Activated CD4-positive, alpha-beta memory T cell treated with anti-CD3 and anti-CD28 coated beads, Interleukin-2, amount 10 ng/mL, durations not matched to agents 7 days and 5 days (primary cell): ENCODE measurements at places on chromosomes 1 and 21.

DNA sequence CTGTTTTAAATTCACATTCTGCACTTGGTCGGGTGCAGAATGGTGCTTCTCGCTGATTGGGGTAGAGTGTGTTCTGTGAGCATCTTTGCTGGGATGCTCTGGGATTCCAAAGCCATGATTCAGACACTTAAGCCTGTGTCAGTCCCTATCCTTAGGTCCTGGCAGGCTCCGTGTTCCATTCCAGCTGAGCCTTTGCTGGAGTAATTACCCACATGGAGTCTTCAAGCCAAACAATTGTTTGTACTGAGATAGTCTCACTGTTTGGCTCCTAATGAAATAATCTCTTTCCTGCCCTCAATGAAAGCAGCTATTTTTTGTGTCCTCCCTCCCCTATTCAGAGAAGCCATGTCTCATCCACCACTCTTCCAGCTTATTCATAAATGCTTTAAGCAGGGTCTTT, 18.7 kb downstream of the SMAP2 start:
- peaks cover 93% of the 10 kb centered on the region for H3K4me1 ChIP-seq
- no peak for DNase-seq
- peaks cover 64% of the 10 kb centered on the region for H3K36me3 ChIP-seq
- H3K27ac ChIP-seq = peak overlapping the region; percentile 55
- no peak overlapping the region for H3K4me3 ChIP-seq

DNA sequence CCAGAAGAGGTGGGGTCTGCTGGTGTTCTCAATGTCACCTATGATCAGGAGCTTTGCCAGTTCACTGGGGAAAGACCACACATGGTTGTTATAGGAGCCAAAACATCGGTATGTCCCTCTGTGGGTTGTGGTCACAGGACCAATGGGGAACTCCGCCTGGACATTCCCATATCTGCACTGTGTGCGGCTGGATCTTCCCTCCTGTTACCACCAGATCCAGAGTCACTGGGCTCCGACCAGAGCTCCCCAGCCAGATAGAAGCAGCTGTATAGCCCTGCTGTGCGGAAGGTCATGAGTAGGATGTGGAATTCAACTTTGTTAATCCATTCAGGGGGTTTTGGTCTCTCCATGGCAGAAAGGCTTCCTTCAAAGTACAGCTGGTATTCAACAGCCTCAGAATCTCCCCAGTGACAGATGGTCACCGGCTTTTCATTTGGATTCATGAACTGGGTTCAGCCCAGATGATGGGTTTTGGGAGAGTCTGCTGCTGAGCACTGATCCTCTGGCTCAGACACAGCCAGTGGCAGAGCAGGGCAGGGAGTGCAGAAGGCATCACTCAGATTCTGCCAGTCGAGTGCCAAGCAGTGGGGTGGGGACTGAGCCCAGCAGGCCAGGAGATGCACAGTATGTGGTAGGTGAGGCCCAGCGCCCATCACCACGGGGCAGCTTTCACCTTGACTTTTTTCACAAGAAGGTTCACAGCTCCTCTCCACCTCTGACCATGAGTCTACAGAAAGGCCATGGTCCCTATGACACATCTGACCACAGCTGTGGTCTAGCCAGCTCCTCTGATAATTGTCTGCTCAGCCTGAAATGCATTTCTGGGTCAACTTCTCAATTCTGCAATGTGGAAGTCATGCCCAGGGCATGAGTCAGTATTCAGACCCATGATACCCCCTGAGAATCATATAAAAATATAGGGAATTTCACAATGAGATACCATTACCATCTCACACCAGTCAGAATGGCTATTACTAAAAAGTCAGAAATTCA, 2.9 kb upstream of the SHCBP1L start:
- peaks cover 19% of the 10 kb centered on the region for H3K27me3 ChIP-seq
- H3K4me3 ChIP-seq = no peak overlapping the region
- DNase-seq = no peak
- no peaks in the 10 kb centered on the region for H3K36me3 ChIP-seq
- H3K27ac ChIP-seq = no peak overlapping the region
- no peaks in the 10 kb centered on the region for H3K4me1 ChIP-seq

GRCh38 chr1:77833521-77834100, 54.2 kb downstream of the MIGA1 start:
- no peak overlapping the region for H3K4me3 ChIP-seq
- no peaks in the 10 kb centered on the region for H3K4me1 ChIP-seq
- DNase-seq = no peak
- no peak overlapping the region for H3K27ac ChIP-seq
- H3K36me3 ChIP-seq = peaks cover 14% of the 10 kb centered on the region

DNA sequence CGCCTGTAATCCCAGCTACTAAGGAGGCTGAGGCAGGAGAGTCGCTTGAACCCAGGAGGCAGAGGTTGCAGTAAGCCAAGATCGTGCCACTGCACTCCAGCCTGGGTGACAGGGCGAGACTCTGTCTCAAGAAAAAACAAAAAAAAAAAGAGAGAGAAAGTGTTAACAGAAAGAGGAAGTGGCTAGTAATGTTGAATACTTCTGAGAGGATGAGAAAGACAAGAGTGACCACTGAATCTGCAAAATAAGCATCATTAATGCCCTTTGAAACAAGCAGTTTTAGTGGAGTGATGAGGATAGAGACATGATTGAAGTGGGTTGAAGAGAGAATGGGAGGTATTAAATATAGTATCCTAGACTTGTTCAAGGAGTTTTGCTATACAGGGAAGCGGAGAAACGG, 11.7 kb downstream of the MPZ start:
- peaks cover 5% of the 10 kb centered on the region for H3K4me1 ChIP-seq
- no peaks in the 10 kb centered on the region for H3K36me3 ChIP-seq
- no peaks in the 10 kb centered on the region for H3K27me3 ChIP-seq
- no peak for DNase-seq
- H3K27ac ChIP-seq = no peak overlapping the region

DNA sequence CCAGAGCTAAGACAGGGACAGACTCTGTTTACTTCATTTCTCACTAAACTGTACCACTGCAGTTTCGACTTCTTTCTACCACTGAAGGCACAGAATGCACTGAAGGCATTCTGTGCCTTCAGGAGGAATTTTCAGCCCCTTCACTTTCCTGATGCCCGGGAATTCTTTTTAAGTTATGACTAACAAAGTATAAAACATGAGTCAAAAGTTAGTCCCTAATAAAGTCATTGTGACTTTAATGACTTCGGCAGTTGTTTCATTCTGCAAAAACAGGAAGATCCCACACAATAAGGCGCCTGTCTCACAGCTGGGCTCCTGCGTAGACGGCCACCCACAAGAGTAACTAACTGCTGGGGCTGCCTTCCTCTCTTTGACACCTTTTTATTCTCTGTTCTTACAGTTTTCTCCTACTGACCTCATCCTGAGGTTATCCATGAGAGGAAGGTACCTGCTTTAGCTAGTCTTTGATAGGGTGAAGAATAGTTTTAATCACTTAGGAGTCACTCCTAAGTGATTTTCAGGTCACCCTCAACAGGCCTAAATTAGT, 183.9 kb upstream of the SGIP1 start:
- peak overlapping the region; percentile 80 for H3K27ac ChIP-seq
- peak overlapping the region; percentile 66 for H3K4me3 ChIP-seq
- peaks cover 52% of the 10 kb centered on the region for H3K36me3 ChIP-seq
- H3K4me1 ChIP-seq = peaks cover 94% of the 10 kb centered on the region
- H3K27me3 ChIP-seq = no peaks in the 10 kb centered on the region

- no peaks in the 10 kb centered on the region for H3K36me3 ChIP-seq
- H3K27ac ChIP-seq = no peak overlapping the region
- H3K4me1 ChIP-seq = no peaks in the 10 kb centered on the region
Measured at GRCh38 chr1:82321794-82322193, 521.1 kb downstream of the ADGRL2 start.

- H3K4me1 ChIP-seq = peaks cover 28% of the 10 kb centered on the region
- no peaks in the 10 kb centered on the region for H3K36me3 ChIP-seq
- peaks cover 10% of the 10 kb centered on the region for H3K27me3 ChIP-seq
- H3K4me3 ChIP-seq = no peak overlapping the region
Measured at GRCh38 chr21:36981049-36981391, 14.6 kb upstream of the HLCS start.

DNA sequence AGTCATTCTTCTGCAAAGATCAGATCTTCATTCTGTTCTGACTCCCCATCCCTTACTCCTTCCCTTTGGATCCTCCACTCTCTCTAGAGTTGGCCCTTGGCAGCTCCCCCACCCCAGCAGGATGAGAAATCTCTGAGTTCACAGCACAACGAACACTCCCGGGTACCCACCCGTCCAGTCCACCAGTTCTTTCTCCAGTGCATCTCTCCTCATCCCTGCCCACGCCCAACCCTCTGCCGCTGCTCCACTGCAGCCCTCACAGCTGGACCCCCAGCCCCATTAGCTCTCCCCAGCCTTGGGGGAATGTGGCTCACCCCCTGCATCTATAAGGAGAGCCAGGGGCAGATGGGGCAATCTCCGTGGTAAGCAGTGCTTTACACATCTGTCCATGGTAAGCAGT, 125.7 kb downstream of the MATN1 start:
- no peak overlapping the region for H3K27ac ChIP-seq
- no peak overlapping the region for H3K4me3 ChIP-seq
- no peak for DNase-seq
- no peaks in the 10 kb centered on the region for H3K4me1 ChIP-seq
- H3K36me3 ChIP-seq = no peaks in the 10 kb centered on the region

DNA sequence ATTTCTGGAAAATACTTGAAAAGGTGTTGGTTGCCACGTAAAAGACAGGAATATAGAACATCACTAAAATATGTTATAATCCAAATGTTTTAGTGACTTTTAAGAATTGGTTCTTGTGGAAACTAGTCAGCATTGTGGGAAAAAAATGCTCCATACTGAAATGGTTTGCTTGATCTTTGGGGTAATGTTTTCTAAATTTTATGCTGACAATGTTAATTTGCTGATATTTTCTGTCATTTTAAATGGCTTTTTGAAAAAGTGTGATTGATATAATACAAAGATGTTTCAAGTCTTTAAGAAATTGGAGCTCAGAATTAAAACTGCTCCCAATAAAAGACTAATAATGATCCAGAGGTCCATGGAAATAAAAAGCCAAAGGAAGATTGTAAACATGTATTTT, 610.9 kb downstream of the ADGRL2 start:
- H3K27me3 ChIP-seq = no peaks in the 10 kb centered on the region
- DNase-seq = no peak
- H3K4me3 ChIP-seq = no peak overlapping the region
- H3K27ac ChIP-seq = no peak overlapping the region

- no peak overlapping the region for H3K4me3 ChIP-seq
- no peak overlapping the region for H3K27ac ChIP-seq
- DNase-seq = no peak
- peaks cover 10% of the 10 kb centered on the region for H3K36me3 ChIP-seq
Measured at GRCh38 chr1:54272772-54273091, 72.8 kb downstream of the MRPL37 start.

DNA sequence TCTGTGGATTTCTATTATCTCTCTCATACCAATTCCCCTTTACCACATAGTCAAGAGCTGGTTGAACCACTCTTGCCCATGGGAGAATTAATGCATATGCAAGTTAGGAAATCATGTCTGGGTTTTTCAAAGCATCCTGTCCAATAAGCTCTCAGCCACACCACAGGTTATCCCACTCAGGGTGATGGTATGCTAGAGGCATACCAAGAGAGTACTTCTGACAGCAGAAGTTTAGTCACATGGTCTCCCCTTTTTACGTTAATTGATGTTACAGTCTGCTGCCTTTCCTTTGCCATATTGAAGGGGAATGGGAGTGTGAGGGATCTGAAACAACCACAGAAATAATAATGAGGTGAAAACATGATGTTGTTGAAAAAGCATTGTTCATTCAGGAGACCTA, 135.8 kb upstream of the PBX1 start:
- no peaks in the 10 kb centered on the region for H3K36me3 ChIP-seq
- no peak overlapping the region for H3K4me3 ChIP-seq
- no peak for DNase-seq
- no peaks in the 10 kb centered on the region for H3K4me1 ChIP-seq
- H3K27me3 ChIP-seq = no peaks in the 10 kb centered on the region

DNA sequence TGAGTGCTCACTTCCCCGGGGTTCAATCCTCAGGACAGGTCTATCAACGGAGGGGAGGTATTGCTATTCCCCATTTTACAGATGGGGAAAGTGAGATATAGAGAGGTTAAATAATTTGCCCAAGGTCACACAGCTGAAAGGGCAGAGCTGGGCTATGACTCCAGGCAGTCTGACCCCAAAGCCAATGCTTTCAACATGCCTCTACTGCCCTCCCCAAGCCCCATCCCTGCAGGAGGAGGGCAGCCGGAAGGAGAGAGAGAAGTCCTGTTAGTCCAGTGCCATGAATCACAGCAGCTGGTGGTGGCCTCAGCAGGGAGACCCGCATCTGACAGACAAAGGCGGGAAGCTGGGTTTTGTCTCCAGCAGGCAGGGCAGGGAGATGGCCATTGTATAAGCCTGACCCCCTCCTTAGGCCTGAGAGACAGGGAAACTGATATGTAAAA, 20.0 kb upstream of the CLIC4 start:
- no peak overlapping the region for H3K4me3 ChIP-seq
- peaks cover 24% of the 10 kb centered on the region for H3K4me1 ChIP-seq
- no peak overlapping the region for H3K27ac ChIP-seq
- DNase-seq = no peak
- peaks cover 2% of the 10 kb centered on the region for H3K27me3 ChIP-seq

GRCh38 chr1:64519901-64520300, 50.0 kb downstream of the CACHD1 start:
- H3K36me3 ChIP-seq = no peaks in the 10 kb centered on the region
- no peak overlapping the region for H3K4me3 ChIP-seq
- DNase-seq = no peak
- H3K27me3 ChIP-seq = peaks cover 2% of the 10 kb centered on the region

DNA sequence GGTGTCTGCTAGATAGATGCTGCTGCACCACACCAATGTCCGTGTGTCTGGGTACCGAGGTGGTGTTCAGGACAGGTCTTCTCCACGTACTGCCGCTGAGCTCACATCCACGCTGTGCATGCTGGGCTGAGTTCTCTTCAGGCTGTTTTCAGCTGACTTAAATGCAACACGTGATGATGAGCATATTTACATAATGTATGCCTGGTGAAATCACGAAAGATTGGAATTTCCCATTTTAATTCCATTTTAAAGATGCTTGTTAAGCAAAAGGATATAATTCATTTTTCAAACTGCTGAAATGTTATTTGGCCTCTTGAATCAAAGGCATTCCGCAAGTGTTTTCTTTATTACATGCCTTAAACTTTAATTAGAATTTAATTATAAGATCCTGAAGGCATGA, 107.9 kb downstream of the FGGY start:
- DNase-seq = no peak
- H3K27me3 ChIP-seq = no peaks in the 10 kb centered on the region
- H3K4me1 ChIP-seq = no peaks in the 10 kb centered on the region
- H3K4me3 ChIP-seq = no peak overlapping the region
- no peaks in the 10 kb centered on the region for H3K36me3 ChIP-seq

GRCh38 chr1:187630653-187631380, 802.1 kb downstream of the PLA2G4A start:
- no peak for DNase-seq
- H3K27me3 ChIP-seq = no peaks in the 10 kb centered on the region
- no peaks in the 10 kb centered on the region for H3K36me3 ChIP-seq
- H3K4me1 ChIP-seq = no peaks in the 10 kb centered on the region
- no peak overlapping the region for H3K4me3 ChIP-seq

GRCh38 chr1:26697978-26698849, 2.4 kb downstream of the ARID1A start:
- no peak overlapping the region for H3K4me3 ChIP-seq
- peaks cover 18% of the 10 kb centered on the region for H3K4me1 ChIP-seq
- peaks cover 2% of the 10 kb centered on the region for H3K36me3 ChIP-seq
- H3K27me3 ChIP-seq = no peaks in the 10 kb centered on the region
- DNase-seq = peak; percentile 48
